ENCODE measurements at places on chromosomes 3 and 15.

DNA sequence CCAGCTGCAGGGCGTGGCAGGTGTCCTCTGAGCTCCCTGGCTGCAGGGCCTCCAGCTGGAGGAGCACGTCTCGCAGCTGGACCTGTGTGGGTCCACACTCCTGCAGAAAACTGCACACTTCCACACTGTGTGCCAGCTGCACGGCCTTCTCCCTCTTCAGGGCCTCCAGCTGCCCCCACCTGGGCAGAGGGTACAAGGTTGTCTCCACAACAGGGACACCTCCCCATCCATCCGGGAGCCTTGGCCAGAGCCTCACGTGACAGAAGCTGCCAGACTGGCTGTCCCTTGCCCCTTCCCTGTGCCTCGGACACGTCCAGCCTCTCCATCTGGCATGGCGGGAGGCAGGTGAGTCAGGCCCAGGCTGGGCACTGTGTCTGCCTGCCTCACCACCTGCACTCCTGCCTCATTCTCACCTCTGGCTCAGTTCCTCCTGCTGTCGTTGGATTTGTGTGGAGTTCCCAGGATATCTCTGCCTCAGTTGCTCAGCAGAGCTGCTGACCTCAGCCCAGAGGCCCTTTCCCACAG is 14.5 kb downstream of the SPTBN5 start:
- no peak for DNase-seq

DNA sequence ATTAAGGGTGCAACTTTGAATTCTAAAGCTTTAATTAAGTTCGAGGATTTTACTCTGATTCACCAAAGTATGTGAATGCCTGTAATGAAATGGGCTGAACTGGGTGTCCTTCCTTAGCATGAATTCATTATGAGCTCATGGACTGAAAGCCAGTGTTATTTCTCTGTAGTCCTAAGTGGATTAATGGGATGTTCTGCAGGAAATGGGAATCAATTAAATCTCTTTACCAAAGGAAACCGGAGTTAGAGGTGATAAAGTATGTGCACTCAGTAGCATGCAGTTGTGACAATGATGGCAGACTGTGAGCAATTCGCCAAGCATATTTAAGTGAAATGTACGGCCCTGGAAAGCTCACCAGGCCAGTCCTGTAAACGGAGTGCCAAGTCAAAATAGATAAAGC is 138.7 kb downstream of the CHL1 start:
- no peak for DNase-seq

- DNase-seq: no peak
Measured at GRCh38 chr3:8524656-8525399, 23.2 kb downstream of the LMCD1 start.

DNA sequence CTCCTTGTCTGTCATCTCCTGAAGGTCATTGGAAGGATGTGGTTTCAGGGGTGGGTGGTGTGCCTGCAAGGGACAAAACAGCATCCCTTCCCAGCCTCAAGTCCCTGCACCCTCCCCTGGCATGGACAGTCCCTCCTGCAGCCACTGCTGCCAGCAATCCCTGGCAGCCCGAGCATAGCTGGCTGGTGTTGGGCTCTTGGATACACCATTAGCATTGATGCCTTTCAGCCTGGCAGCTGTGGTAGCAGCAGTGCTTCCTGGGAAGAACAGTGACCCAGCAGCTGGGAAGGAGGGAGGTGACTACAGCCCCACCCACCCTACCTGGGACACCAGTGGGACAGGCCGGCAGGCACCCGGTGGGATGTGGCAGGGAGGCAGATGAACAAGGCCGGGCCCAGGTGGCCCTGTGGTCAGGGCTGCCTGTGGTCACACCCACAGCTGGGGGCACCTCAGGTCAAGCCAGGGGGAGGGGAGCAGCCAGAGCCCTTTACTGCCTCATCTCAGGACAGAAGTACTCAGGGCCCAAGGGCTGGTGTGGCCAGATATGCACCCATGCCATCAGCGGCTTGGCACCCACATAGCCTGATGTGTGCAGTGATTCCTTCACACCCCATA is 32.9 kb upstream of the TMEM115 start:
- no peak for DNase-seq

DNA sequence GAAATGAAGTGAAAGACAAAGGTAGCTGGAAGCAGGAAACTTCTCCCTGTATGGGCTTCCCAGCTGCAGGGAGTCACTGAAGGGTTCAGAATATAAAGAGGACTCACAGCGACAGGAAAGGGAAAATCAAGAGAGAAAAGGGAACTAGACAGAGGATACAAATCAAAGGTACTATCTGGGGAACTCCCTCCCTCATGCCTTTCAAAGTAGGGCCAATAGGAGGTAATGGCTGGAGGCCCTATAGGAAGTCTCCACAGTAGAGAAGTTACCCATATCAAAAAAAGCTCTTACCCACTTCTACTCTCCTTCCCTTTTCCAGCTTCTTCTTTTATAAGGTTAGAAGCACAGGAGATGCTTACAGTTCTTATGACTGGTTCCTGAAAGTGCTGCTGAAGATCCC is 43.5 kb downstream of the FMN1 start:
- no peak for DNase-seq

- DNase-seq: no peak
Measured at GRCh38 chr15:71294251-71294910, 179.1 kb downstream of the THSD4 start.

GRCh38 chr3:72335458-72336095 is 512.7 kb downstream of the SHQ1 start:
- no peak for DNase-seq

DNA sequence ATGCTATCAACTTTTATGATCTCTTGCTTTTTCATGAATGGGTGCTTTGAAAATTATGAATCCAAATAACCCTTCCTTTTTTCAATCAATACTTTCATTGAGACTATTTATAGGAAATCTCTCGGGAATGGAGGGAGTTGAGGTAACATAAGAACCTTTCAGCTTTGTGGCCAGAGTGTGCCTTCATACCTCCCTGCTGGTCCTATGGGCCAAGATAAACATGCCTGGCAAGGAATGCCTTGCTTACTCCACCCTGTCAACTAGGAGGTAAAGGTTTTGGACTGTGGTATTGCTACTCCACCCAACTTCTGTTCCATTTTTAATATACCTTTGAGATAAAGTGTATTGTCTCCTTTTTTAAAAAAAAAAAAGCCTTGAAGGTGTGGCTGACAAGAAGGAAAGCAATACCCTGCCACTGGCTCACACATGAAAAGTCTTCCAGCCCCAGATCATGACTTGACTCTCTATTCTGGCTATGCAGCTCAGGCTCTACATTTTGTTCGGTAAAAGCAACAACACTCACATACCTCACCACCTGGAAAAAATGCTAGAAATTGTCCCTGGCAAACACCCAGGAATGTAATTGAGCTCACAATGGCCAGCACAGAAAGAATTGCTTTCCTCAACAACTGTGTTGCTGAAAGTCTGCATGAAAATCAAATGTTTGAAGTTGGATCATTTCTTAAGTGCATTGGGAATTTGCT is 35.8 kb downstream of the COL8A1 start:
- DNase-seq: no peak

DNA sequence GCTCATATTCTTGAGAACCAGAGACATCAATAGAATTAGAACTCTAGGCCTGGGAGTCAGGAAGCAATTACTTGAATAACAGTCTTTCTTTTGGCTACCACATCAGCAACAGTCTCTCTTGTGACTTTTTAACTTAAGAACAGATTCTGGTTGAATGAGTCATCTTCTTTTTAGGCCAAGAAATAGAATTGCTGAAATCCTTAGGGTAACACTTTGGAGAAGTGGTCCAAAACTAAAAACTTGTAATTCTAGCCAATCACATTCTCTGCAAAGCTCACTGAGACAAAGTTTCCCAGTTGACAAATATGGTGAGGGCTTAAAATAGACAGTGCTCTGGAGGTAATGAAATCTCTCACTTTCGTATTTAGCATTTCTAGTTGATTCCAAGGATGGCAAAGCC is 238.0 kb downstream of the SHOX2 start:
- DNase-seq: no peak

GRCh38 chr3:172904711-172905373 is 154.3 kb downstream of the ECT2 start:
- DNase-seq: no peak

- DNase-seq: no peak
Measured at GRCh38 chr3:197362081-197362480, 63.7 kb upstream of the DLG1 start.

- no peak for DNase-seq
Measured at GRCh38 chr3:55647670-55648069, 160.6 kb upstream of the WNT5A start.

GRCh38 chr3:46962990-46963389 is 13.6 kb downstream of the CCDC12 start:
- DNase-seq: no peak

DNA sequence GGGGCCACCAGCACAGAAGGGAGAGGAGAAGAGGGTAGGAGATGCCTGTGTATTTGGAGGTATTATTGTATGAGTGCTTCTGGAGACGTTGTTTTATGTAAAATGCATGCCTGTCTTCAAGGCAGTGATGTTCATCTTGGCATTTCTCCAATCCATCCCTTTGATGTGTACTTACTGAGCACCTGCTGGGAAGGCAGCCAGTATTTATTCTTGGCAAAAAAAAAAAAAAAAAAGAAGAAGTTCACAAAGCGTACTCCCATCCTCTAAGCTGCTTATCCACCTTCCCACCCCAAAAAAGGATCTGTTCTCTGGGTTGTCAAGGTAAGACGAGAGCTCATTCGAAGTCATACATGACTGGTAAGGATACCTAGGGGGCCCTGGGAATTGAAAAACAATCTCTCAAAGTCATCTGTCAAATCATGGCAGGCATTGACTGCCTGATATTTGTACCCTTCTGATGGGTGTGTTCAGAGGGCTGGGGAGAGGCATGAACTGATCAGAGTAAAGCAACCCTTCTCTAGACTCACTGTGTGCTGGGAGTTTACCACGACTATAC is 30.0 kb upstream of the SLC6A1 start:
- no peak for DNase-seq

- no peak for DNase-seq
Measured at GRCh38 chr3:129118745-129119144, 2.9 kb downstream of the RAB43 start.

DNA sequence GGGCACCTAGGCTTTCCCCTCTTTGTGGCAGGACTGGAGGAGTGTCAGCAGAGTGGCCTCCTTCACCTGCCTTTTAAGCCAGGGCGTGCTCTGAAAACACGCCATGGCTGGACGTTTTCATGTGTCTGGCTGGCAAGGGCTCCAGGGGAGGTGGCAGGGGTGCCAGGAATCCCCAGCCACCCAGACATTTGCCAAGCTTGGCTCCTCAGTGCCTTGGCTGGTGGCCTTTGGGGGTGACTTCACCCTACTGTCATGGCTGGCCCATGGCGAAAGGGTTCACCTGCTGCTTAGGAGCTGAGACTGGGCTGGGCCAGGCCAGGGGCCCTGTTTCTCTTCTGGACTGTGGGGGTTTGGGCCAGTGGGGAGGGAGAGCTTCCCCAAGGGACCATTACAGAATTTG is 17.6 kb downstream of the KLF13 start:
- no peak for DNase-seq

DNA sequence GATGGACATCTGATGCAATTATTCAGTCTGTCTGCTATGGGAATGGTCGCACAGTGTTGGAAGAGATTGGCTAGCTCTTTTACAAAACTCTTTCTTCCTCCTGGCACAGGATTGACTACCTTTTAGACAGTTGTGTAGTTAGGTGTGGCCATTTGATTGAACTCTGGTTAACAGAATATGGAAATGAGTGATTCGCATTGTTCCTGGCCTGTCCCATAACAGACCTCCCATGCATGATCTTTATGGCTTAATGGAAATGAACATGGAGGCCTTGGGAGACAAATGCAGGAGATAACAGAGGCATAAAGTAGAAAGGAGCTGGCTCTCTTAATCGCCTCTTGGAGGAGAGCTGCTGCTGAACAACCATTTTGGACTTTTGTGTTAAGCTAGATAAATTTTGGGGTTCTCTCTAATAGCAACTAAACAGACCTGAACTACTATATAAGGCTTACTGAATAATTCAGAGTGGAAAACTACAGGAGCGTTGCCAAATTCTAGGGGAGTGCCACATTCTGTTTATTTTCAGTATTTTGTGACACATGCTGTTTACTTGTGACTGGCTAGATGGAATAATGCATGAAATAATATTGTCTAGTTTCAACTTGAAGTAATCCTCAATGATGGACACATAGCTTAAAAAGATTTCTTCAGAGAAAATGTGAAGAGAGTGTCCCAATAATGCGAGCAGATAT is 357.7 kb upstream of the SGO1 start:
- no peak for DNase-seq

GRCh38 chr3:12287727-12288181 is 1.1 kb upstream of the PPARG start:
- no peak for DNase-seq

DNA sequence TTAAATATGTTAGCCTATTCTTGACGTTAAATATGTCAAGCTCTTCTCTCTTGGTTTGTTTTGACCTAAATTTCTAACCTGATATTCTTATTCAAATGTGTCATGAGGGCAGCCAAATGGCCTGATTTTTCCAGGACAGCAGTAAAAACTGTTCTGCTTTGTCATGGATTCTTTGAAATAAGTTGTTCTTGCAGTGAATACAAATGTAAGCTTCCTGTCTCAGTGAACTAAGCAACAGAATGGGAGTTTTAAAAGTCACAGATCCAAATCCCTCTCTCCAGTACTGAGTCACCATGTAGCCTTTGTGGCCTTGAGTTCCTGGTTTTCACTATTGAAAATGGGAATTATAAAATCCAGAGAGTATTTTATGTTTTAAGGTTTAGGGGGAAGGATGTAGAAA is 301.8 kb downstream of the NLGN1 start:
- DNase-seq: no peak

DNA sequence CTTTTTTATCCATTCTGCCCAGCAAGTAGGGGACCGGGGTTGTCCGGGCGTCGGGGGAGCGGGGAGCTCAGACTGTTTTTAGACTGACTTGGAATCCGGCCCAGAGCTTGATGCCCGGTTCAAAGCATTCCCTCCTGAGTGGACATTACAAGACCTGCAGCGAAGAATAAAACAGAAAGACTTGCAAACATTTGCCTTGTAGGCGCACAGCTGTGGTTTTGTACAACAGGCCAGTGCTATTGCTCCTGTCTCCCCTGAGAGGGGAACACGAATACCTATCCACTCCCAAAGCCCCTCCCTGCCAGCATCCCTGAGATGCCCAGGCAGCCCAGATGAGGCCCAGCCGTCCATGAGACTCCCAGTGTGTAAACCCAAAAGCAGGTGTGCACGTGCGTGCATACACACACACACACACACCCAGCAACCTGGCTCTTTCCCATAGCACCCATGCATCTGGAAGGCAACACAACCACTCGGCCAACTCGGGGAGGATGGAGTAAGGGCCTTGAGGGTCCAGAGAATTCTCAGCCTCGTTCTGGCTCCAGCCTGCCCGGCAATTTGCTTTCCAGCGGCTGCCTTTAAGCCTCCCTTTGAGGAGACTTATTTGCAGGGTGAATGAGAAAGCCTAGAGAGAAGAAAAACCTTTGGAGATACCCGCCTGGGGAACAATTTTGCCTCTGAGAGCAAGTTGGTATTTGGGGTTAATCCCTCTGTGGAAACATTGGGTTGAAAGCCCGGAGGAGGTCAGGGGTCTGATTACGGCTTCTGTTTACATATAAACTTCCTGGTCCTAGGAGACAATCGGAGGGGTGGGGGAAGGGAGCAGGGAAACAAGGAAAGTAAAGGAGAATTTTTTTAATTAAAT is 161.0 kb upstream of the HES1 start:
- DNase-seq: no peak
